Stomach (tissue), 19 donors: ENCODE measurements at places on chromosomes 11 and 22.

GRCh38 chr11:34891611-34892010 lies 24.6 kb downstream of the APIP start:
- no peak for DNase-seq

DNA sequence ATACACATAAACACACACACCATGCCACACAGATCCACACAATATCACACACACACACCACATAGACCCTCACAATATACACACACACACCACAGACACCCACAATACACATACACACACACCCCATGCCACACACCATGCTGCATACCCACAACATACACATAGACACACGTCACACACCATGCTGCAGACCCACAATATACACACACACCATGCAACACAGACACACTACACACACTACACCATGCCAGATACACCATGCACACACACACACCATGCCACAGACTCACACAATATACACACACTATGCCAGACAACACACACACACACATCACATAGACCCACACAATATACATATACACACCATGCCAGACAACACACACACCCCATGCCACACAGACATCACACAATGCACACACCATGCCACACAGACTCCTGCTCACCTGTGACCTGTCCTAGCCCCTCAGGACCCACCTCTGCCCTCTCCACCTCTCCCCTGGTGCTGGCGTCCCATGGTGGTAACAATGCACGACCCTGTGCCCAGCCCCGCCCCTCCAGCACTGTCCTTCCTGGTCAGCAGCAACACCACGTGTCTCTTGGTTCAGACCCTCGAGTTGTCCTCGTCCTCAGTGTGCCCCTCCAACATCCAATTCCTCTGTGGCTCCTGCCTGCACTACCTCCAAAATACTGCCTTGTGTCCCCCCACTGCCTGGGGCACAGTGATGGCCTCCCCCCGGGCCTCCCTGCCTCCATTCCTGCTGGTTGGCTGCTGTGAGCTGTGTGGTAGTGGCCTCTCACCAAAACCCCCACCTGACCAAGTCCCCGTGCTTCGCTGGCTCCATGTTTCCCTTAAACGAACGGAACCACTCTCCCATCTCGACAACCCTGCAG lies 23.7 kb upstream of the RFPL3 start:
- DNase-seq: no peak

DNA sequence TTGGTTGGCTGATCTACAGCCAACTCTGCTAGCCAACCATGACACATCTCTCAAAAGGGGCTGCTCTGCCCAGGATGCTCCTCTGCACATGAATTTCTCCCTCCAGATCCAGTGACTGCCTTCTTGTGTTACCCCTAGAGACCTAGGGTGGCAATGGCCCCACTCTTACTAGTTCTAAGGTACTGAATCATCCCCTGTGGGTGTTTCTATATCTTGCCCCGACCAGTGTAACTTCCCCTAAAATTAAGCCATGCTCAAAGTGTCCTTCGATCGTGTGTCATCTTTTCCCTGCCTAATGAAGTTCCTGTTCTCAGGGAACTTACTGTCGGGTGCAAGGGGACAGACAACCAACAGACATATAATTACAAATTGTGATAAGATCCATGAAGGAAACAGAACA lies 113.3 kb downstream of the FAM76B start:
- DNase-seq: no peak

GRCh38 chr11:102625177-102625576 lies at the start of gene MMP20:
TSS of gene MMP20 (minus strand) at chr11:102625332. CDS start at chr11:102625319, 13 bp downstream.
- no peak for DNase-seq

DNA sequence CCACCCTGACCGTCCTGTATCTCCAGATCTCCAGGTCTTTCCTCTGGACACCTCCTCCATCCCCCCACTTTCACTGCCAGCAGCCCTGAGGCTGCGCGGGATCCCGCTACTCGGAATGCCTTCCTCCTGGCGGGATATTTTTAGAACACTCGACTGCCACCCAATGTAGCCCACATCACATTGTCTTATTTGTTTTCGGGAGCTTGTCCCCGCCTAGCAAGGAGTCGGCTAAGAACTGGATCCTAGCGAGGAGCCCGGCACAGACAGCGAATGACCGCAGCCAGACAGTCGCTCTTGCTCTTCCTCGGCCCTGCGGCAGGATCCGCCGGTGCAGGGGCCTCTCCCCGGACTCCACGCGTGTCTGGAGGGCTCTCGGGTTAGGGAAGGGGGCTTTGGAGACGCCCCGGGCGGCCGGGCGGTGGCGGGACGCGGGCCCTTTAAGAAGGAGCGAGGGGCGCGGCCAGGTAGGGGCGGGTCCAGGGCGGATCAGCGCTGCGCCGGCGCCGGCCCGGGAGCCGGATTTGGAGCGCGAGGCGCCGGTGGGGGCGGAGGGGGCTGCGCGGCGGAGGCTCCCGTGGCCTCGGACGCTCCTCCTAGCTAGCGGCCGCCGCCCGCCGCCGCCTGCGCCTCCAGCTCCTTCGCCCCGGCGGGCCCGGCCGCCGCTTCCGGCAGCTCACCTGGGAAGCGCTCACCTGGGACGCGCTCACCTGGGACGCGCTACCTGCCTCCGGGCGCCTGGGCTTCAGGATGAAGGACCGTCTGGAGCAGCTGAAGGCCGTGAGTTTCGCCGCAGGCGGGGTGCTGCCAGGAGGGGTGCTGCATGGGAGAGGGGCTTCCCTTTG lies at the start of gene STX3:
TSS of gene STX3 (plus strand) at position 518 of the 842 bp plus-strand sequence. CDS start at position 748, 230 bp downstream.
- DNase-seq: peak; percentile 92

- DNase-seq: no peak
These were observed 43.9 kb downstream of the CCDC34 start for GRCh38 chr11:27319072-27319471.
